GM04504 (cell line): ENCODE measurements at places on chromosomes 4 and X.

- peak; percentile 20 for DNase-seq
Measured at GRCh38 chr4:120018786-120019185, 47.9 kb downstream of the MAD2L1 start.

GRCh38 chrX:53682885-53683555, 3.5 kb downstream of the HUWE1 start:
- no peak for DNase-seq

DNA sequence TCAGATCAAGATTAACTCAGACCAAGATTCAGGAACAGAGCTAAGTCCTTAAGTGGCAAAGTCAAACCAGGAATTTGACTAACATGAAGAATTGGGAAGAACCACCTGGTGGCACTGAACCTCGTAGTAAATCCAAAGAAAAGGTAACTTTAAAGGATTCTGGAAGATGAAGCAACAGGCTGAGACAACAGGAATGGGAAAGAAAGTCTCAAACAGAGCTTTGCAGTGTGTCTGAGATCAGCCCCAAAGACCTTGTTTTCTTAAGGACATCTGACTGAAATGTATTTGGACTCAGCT, 126.1 kb downstream of the ASB9 start:
- DNase-seq, result no peak

GRCh38 chr4:105189855-105190650, 43.4 kb downstream of the TET2 start:
- no peak for DNase-seq

DNA sequence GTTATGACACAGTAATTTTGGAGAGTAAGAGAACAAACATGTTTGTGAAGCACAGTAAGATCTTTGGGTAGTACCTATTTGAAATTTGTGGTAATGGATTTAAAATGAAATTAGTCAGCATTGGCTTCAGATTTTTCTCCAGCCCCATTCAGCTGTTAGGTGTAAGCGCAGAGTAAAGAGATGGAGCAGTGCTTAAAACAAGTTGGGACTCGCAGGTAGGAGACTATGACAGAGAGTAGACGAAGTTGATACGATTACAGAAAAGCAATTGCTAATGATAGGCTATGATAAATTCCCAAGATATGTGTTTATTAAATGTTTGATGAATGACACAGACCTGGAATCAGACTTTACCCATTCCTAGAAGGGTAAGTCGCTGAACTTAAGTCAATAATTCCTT, 72.6 kb downstream of the CHIC2 start:
- no peak for DNase-seq

GRCh38 chr4:163279713-163280112, 52.7 kb downstream of the NPY1R start:
- DNase-seq, result no peak

- no peak for DNase-seq
Measured at GRCh38 chr4:48247878-48248558, 21.6 kb downstream of the TEC start.

DNA sequence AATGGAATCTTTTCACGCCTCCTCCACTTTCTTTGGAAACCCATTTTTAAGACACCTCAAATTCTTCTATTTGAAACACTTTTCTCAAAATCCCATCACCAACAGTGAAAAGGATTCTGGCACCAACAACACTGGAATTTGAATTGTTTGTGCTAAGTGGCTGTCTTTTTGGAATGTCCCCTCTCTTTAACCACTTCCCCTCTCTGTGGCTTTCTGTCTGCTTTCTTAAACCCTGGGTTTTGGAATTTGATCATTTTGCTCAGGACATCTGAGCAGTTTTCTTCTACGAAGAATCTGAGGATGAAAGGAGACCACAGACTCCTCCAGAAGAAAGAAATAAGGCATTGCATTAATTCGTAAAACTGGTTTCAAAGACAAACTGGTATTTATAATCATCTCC, 89.0 kb downstream of the MXRA5 start:
- no peak for DNase-seq

DNA sequence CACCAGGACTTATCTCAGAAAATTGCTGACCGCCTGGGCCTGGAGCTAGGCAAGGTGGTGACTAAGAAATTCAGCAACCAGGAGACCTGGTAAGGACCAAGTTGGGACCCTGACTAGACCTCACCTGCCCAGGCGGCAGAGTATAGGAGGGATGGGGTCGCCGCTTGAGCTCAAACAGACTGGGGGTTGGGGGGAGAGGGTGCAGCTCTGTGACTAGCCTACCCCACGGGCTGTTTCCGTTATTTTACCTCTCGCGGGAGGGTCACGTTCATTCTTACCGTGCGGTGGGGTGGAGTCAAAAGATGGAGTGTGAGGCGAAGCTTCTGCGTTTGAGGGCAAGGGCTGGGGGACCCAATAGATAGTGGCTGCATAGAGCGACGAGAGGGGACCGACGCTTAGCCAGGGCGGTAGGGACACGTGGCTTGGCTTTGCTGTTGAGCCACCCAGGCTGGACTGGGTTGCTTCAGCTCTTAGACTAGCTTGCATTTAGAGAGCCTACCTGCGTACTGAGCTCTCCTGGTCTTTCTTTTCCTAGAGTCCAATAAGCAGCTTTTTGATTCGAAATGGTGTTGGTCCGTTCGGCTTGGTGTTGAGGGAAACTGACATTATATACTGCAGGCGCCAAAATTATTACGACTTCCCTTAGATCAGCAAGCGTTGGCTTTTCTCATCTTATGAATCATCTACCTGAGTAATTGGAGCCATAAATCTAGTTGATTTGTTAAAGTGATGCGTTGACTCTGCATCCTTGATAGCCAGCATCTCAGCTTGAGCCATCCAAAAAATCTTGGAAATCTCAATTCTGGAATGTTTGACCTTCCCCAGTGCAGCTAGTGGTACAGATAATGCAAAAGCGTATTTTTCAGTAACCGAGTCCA, 591 bp downstream of the PRPS1 start:
- DNase-seq, result no peak

GRCh38 chr4:16572631-16573030, 325.8 kb downstream of the LDB2 start:
- DNase-seq, result no peak

GRCh38 chrX:153934762-153935325, at the start of gene NAA10:
TSS of gene NAA10 (minus strand) at chrX:153935037. CDS start at chrX:153934904, 133 bp downstream.
- peak; percentile 61 for DNase-seq

DNA sequence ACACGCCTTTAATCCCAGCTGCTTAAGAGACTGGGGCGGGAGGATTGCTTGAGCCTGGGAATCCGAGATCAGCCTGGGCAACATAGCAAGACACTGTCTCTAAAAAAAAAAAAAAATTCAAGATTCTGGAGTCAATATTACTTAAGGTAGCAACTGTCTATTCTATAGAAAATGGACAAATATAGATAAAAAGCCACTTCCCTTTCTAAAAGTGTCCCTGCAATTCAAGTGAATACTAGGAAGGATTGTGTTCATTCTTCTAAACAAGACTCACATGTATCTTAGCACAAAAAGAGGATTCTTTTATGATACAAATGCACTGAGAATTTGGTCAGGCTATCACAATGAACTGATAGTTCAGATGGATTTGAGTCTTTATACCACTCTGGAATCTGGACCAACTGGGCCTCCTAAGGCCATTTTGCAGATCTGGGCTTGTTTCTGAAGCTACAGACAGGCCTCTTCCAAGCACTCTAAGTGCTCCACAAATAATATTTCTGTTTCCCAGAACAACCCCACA, 7.0 kb downstream of the PKD2 start:
- DNase-seq, result no peak

- peak; percentile 27 for DNase-seq
Measured at GRCh38 chr4:76147454-76148141, 599 bp downstream of the NUP54 start.

DNA sequence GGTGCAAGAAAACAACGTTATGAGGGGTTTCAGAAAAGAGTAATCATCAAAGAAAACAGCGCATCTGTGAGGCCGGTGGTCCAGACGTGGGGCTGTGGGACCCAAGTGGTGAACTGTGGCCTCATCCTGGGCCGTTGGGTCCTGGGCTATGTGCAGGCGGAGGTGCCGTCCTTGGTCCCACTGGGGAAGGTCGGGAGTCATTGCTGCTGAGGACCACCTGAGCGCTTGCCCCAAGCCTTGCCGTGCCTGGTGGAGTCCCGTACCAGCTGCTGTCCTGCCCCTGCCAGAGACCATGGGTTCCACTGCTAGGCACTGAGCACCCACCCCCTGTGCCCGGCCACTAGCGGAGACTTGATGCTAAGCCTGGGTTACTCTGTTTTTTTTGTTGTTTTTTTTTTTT, 25.5 kb upstream of the UVSSA start:
- DNase-seq, result no peak

- no peak for DNase-seq
Measured at GRCh38 chr4:1506956-1507721, 100.9 kb upstream of the NKX1-1 start.

- peak; percentile 73 for DNase-seq
Measured at GRCh38 chr4:126697748-126698147, 935.0 kb upstream of the INTU start.

DNA sequence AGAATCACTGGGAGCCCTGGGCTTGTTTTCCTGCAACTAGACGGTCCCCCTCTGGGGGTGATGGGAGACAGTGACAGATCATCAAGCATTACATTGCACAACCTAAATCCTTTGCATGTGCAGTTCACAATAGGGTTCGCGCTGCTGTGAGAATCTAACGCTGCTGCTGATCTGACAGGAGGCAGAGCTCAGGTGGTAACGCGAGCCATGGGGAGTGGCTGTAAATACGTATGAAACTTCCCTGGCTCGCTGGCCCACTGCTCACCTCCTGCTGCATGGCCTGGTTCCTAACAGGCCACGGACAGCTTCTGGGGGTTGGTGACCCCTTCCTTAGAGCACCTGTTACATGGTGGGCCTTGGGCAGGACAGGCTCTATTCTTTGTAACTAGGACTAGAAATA, 10.4 kb downstream of the PAQR3 start:
- DNase-seq, result no peak
